ENCODE measurements at places on chromosomes 12 and 14. TPM values are rescaled to one million over a fixed set of nuclear protein-coding genes. Genes with fewer than 3 reads are reported as not detected.

KLRB1 gene
- total RNA-seq: 10.5 TPM

KERA gene
- total RNA-seq: not detected

GRCh38 chr14:20698934-20699333 is 10.4 kb downstream of the ANG start:
- no peak for DNase-seq

DNA sequence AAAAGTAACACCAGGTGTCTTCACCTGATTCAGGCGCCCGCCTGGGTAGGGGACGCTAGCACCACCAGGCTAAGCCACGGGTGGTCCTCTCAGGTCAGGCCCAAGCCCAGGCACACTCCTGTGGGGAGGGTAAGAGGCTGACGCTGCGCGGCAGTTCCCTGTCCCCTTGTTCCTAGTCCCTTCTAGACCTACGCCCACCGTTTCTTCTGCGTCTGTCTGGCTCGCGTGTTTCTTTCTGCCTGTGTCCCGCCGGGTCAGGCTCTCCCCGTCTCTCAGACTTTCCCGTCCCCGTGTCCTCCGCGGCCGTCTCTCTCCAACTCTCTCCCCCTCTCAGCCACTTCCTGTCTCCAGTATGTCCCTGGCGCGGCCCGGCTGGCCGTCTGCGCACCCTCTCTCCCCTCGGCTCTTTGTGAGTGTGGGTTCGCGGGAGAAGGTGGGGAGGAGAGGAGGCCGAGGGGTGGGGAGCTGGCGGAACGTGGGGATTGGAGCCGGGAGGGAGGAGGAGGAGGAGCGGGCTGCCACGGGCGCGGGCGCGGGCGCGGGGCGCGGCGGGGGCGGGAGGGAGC is 3.1 kb upstream of the TNS2 start:
- DNase-seq: peak; percentile 76

GRCh38 chr12:42507565-42507964 is 82.0 kb downstream of the PRICKLE1 start:
- no peak for DNase-seq

GRCh38 chr14:29629839-29630238 is 297.8 kb downstream of the PRKD1 start:
- DNase-seq: no peak

DNA sequence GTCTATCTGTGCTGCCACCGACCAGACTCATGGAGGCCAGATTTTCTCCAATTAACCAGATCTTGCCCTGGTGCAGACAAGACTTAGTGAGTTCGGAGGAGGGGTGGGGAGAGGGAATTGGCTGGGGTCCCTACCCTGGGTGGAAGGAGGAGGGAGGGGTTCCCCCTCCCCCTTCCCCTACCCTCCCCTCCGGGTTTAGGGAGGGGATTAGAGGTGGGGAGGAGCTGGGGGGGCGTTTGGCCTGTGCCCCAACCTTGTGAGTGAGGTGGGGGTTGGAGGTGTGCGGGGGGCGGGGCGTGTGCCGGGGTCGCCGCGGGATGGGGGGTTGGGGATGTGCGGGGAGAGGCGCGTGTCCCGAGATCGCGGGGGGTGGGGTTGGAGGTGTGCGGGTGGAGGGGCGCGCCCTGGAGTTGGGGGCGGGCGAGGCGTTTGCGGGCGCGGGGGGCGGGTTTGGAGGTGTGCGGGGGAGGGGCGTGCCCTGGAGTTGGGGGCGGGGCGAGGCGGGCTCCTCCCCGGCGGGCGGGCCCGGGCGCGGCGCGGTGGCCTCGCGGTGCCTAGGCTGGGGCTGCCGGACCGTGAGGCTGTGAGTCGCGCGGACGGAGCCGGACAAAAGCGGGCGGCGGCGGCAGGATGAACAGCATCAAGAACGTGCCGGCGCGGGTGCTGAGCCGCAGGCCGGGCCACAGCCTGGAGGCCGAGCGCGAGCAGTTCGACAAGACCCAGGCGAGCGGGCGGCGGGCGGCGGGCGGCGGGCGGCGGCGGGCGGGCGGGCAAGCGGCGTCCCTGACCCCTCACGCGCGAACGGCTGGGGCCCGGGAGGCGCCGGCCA is at the start of gene HIP1R:
TSS of gene HIP1R (plus strand) at position 537 of the 829 bp plus-strand sequence. CDS start at position 631, 94 bp downstream.
- DNase-seq: no peak

GRCh38 chr12:104105461-104105860 is 32.5 kb downstream of the NFYB start:
- no peak for DNase-seq

Data from natural killer cell treated with Interleukin-12 subunit alpha and Interleukin-12 subunit beta and Interleukin-15 and Interleukin-18, amount 100 ng/mL, for 72 hours (primary cell).